ENCODE measurements at places on chromosomes 6 and 20. TPM values are rescaled to one million over a fixed set of nuclear protein-coding genes. Genes with fewer than 3 reads are reported as not detected.

The SPATS1 gene
- total RNA-seq: not detected

The HLA-DQA1 gene
- total RNA-seq: not detected

The TRIM40 gene
- not detected for total RNA-seq

The TRIM10 gene
- not detected for total RNA-seq

The LY6G5C gene
- total RNA-seq: 0.33 TPM

The TP53TG5 gene
- not detected for total RNA-seq

The ZBTB9 gene
- total RNA-seq: 5.7 TPM

The CLDN20 gene
- total RNA-seq: not detected

The AKAP7 gene
- 5.6 TPM for total RNA-seq

The TDRD6 gene
- 0.12 TPM for total RNA-seq

The GABRR1 gene
- not detected for total RNA-seq

The LAMA2 gene
- 58.3 TPM for total RNA-seq

The SMLR1 gene
- not detected for total RNA-seq

The BNIP5 gene
- total RNA-seq: not detected

The ARMH2 gene
- total RNA-seq: not detected

The BMP5 gene
- total RNA-seq: not detected

The ZBTB46 gene
- total RNA-seq: 16.7 TPM

All from uterine smooth muscle cell (primary cell).